Activated naive CD4-positive, alpha-beta T cell treated with anti-CD3 and anti-CD28 coated beads for 36 hours (primary cell): ENCODE measurements at places on chromosomes 5 and 9. TPM values are rescaled to one million over a fixed set of nuclear protein-coding genes. Genes with fewer than 3 reads are reported as not detected.
A peak's percentile ranks its signal among the peaks of the same experiment; 100 is the strongest.

DNA sequence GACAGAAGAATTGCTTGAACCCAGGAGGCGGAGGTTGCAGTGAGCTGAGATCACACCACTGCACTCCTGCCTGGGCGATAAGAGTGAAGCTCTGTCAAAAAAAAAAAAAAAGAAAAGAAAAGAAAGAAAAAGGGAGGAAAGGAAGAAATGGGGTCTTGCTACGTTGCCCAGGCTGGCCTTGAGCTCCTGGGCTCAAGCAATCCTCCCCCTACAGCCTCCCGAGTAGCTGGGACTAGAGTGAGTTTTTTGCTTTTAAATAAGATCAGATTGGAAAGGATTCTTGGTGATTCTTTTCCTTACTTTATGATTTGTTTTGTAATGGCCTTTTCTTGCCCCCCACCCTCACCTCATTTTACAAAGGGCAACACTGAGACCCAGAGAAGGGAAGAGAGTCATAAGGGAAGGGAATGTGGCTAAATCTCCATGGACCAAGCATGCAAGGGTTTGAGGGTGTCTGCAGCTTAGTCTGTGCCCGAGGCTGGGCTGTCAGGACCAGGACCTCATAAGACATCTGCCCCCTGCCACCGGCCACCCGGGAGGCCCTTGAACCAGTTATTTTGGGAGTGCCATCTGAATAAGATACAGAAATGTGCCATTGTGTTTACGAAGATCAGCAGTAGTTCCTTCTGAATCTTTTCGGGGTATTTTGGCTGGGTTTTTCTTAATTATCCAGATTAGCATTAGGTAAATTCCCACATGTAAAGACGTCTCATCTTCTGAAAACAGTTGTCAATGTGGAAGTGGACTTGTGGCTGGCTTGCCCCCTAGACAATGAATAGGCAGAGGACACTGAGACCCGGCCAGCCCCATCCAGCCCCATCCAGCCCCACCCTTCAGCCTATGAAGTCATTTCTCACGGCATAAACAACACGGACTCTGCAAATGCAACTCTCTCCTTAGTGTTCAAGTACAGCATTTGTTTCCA, 44.5 kb upstream of the GRHPR start:
- DNase-seq, result no peak

GRCh38 chr5:115600766-115601165, 1.5 kb downstream of the TICAM2 start:
- no peak for DNase-seq

DNA sequence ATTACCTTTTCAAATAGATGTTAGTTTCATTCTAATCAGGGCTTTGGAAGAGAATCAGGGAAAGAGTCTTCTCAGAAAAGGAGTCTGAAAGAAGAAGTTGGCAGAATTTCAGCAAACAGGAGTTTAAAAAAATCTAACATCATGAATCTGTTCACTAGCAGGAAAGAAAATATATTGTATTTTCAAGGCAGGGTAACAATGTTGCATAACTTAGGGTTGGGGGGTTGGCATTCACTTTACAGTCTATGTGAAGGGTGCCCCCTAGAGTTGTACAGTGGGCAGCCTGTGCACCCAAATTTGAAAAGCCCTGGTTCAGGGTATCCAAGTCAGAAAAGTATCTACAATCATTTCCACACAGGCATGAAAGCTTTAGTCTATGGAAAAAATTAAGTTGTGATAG, 348.4 kb upstream of the SLC30A5 start:
- DNase-seq, result peak; percentile 27

The CREB3 gene
- total RNA-seq, result 13.8 TPM

The RLN2 gene
- total RNA-seq, result 3.4 TPM

DNA sequence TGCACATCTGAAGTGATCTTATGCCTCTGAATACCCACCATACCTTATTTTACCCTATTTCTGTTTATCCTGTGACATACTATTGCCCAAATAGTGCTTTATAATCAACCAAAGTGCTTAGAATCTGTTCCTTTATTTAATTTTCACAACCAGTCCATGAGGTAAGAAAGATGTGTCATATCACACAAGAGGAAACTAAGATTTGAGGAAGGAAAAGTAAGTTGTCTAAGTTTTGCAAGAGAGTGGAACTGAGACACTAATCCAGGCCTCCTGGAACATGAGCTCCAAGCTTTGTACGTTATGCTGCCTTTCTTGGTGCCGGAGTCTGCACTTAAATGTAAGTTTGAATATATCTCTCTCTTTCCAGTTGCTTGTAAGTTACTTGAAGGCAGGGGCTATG, 17.2 kb downstream of the KDM3B start:
- no peak for DNase-seq

DNA sequence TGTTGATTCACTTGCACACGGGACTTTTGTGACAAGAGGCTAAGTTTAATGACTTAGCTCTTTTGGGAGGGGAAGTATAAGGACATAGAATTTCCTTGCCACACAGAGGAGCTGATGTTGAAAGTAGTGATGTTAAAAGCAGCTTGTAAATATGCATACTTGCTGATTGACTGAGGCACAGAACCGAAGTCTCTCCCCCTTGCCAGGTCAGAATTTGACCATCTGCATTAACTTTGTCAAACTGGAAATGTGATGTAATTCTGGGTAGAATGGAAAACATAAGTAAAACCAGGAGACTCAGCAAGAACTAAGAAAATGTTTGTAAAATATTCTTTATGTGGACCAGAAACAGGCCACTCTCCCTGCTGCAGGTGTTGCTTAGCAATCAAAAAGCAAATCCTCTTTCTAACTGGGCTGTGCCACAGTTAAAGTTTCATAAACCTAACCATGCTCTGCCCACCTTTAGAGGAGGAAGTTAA, 284.2 kb downstream of the NR3C1 start:
- no peak for DNase-seq

The RAB3C gene
- total RNA-seq, result not detected
